ENCODE measurements at places on chromosomes 13 and 19.

DNA sequence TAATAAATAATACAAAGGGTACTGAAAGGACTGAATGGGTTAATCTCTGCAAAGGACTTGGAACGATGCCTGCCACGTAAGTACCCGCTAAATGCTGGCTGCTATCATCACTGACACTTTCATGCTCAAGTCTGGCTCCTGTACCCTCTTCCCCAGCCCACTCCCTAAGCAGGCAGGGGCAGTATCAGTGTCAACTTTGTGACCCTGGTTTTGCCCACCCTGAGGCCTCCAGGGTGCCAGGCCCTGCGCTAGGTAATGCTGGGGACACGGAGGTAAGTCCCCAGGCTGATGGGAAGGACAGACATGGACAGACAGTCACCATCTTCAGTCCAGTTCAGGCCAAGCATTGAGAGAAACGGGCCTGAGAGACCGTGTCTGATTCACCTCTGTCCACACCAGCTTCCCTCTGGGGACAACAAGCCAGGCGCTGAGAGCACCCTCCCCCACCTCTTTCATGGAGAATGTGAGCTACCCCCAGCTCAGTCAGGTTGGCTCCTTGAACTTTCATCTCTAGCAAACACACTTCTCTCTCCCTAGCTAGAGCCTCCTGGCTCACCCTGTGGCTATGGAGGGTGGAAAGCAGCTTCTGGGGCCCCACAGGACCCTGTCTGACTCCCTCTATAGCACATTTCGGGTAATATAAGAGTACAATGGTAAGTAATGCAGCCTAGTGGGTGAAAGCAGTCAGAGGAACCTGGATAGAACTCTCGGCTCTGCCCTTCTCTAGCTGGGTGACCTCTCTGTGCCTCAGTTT, 800 bp downstream of the ETFB start:
- no peak for DNase-seq

DNA sequence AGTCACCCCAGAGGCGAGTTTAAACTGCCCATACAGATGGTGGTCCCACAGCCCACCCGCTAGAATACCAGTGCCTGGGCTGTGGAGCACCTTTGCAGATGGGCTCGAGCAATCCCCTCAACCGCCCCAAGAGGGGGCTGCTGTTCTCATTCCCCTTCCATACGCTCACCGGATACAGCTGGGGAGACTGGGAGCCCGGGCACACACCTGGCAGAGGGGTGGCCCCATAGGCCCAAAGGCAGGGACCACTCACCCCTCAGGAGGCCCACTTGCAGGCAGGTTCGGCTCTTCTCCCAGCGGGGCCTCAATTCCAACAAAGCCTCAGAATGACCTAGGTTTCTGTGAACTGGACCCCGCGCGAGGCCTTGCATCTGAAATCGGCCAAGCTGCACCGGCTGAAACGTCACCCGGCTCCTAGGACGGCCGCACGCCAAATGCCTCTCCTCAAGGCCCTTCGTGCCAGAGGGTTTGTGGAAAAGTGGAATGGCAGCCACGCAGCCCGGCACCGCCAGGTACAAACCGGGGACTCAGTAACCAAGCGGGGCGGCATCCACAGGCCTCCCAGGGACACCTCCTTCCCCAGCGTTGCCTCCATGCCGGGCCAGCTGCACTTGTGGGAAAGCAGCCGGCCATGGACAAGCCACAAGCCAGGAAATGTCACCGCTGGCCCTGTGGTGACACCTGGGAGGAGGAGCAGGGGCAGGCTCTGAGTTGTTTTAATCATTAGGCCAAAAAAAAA, 18.7 kb downstream of the MLLT1 start:
- DNase-seq, result no peak

GRCh38 chr13:25372284-25373081, 709 bp downstream of the ATP8A2 start:
- no peak for DNase-seq

DNA sequence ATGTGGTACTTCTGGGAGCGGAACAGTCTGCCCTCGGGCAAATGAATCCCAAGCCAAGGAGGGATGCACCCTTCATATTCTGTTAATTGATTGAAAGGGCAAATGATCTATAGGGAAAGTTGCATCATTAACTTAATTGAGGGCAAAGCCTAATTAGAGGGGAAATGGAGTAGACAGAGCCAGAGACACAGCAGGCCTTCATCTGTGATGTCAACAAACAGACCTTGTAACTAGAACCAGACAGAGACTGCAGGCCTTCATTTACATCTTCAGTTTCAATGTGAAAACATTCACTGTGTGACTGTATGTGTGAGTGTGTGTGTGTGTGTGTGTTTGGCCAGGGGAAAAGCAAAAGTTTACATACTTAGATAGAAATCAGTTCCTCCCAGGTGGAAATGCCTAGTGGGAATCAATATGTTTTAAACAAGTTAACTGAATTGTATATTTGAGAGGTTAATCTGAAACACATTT, 126.4 kb downstream of the SPRY2 start:
- no peak for DNase-seq

DNA sequence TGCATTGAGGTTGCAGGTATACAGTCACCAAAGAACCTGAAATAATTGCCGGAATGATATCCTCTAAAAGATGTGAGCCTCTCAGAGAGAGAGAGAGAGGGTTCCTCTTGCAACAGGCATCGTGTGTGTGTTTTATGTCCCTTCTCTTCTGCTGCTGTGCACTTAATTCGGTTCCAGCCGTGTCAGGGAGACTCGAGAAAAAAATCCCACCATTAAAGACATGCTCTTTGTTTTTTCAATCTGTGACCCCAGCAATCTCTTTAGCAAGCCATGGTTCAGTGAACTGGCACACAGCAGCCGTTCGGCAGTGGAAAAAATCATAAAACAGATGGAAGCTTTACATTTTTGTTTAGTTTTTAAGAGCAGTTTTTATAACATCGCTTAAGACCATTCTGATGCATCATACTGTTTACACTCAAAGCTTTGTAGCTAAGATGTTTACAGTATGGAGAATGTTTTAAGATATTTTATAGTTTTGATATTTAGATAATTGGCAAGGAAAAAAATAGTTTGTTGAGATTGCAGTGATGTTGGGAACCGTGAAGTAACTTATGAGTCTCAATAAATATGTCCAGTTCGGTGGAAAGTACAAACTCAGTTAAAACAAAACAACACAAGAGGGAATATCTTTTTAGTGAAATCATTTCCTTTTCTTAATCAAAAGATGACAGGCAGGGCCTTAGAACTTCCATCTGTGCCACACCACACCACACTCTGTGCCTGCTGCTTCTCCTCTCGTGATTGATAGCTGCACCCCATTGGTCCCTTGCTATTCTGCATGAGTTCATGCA, 31.2 kb upstream of the ZNF536 start:
- DNase-seq, result no peak

DNA sequence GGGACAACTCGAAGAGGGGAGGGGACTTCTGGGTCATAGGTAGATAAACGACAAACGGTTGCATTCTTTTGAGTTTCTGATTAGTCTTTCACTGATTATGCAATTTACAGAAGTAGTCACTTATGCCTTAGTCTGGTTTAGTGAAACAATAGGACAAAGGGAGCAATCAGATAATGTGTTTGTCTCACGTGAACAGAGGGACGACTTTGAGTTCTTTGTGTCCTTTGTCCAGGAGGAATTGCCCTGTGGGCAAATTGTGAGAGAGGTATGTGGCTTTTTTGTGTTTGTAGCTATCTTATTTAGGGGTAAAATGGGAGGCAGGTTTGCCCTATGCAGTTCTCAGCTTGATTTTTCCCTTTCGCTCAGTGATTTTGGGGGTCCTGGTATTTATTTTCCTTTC, 362.9 kb upstream of the PCDH20 start:
- no peak for DNase-seq

- no peak for DNase-seq
These were observed 5.4 kb downstream of the COL4A2 start for GRCh38 chr13:110312339-110313031.

DNA sequence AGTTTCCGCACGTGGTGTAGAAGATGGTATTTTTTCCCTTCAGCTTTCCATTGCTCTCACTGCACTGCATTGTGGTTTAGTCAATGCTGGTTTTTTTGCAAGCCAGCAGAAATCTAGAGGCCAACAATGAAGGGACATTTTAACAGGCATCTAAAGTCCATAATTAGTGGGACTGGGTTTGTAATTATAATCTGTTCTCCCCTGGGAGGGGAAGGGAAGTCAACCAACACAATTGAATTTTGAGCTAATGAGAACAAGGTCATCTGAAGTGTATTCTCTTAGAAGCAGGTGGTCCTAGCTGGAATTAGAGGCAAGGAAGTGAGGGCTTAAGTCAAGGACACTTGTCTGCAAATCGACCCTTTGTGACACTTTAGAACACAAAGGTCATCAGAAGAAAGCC, 156.4 kb downstream of the MYO16 start:
- DNase-seq, result peak; percentile 44

GRCh38 chr13:112449545-112449930, 73.4 kb downstream of the SPACA7 start:
- no peak for DNase-seq

DNA sequence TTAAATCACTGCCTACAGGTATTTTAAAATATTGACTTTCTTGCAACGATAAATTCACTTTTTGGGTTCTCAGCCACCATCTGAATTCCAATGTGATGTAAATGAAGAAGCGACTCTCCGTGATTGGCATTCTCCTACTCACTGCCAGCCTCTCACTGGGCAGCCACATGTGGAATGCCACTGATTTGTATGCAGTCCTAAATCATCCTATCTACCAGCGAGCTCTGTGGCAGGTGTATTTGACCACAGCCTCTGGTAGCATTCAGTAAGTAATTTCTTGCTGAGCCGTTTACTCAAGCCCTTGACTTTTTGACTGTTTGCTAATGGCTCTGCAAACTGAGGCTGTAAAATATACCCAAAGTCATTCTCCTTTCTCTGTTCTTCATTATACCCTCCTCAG, 559.0 kb upstream of the SLC10A2 start:
- no peak for DNase-seq

GRCh38 chr13:20686167-20686566, 17.3 kb upstream of the IL17D start:
- DNase-seq, result no peak

- DNase-seq, result no peak
These were observed 264.0 kb downstream of the KLF12 start for GRCh38 chr13:73870036-73870741.

DNA sequence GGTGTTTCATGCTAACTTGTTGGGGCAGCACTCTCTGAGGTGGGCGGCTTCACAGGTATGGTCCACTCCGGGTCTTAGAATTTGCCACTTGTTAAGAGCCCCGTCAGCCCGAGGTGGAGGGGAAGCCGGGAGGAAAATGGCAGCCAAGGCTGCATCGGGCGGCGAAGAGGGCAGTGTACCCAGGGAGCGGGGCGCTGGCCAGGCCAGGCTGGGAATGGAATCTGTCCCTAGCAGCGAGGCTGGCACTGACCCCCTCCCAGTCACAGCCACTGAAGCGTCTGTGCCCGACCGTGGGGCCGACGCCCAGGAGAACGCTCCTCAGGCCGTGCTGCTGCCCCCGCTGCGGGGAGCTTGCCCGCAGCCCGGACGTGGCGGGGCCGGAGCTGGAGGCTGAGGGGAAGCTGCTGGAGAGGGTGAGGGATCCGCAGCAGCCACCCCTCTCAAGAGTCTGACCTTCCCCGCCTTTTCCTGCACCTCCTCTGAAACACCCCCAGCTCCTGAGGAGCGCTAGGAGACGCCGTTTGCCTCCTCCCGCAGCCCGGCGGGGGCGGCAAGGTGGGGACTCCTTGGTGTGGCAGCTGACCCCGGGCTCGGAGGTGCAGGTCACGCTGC, 313.8 kb upstream of the SPRY2 start:
- no peak for DNase-seq

GRCh38 chr13:100561599-100562204, 26.9 kb downstream of the GGACT start:
- no peak for DNase-seq

GRCh38 chr13:73141292-73141771, 82.5 kb downstream of the KLF5 start:
- DNase-seq, result no peak

- no peak for DNase-seq
These were observed 217.0 kb downstream of the SPRY2 start for GRCh38 chr13:80123945-80124344.

DNA sequence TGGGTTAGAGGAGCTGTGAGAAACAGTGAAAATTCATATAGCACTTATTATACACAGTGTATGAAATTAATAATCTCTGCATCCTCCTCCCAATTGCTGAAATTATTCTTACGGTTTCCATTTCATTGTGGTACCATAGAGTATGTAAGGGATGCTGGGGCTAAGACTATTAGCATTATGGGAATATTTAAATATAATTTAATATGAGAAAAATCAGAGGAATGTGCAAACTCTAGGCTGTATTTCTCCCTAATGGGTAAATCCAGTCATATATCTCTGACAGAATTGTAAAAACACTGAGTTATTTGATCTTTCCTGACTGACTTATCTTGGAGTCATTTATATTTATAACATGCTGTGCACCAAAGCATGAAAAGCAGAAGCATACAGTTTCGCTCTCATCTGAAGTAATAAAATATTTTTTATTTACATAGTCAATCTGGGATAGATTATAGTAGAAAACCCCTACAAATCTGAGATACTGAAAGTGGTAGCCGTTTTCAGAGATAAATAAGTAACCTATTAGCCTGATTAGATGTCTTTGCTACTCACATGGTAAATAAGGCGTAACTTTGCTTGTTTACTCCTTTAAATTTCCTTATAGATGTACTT, 34.9 kb downstream of the LRCH1 start:
- DNase-seq, result no peak

DNA sequence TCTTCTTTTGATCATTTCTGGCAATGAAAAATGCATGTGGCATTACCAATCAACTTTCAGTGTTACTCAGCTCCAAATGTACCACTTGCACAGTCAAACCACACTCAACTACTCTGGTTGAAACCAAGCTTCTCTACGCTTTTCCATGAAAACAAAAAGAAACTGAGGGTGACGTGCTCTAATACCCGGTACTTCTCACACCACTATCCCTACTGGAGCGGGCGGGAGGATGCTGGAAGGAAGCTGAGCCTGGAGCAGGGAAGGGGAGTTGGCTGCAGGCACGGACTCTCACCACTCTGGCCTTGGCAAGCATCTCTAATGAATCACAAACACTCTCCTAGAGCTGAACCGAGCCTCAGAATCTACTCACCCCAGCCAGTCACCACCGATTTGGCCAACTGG, 48.2 kb downstream of the STK24 start:
- DNase-seq, result no peak

DNA sequence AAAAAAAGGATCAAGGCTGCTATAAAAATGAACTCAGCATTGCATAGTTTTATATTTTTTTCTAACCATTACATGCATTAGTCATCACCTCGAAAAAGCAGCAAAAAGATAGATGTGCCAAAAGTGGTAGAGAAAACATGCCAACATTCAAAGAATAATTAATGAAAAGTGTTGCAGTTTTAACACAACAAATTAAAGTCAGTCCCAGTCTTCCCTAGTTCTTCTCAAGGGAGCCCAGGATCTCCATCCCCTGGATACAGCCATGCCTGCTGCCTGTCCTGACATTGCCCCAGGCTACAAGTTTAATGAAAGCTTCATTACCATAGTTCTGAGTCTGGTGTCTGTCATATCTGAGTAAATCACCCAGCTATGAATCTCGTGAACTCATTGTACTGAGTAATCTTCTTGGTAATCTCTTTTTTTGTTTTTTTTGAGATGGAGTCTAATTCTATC, 116.6 kb upstream of the KLF12 start:
- no peak for DNase-seq

Measured in NCI-H524 treated with DMSO at 0.1 percent for 48 hours (cell line).